ENCODE measurements at places on chromosomes 1 and 21. TPM values are rescaled to one million over a fixed set of nuclear protein-coding genes. Genes with fewer than 3 reads are reported as not detected.
A peak's percentile ranks its signal among the peaks of the same experiment; 100 is the strongest.

The SLC35F3 gene
- not detected for total RNA-seq

GRCh38 chr1:12339396-12339795 lies 109.6 kb downstream of the VPS13D start:
- no peaks in the 10 kb centered on the region for H3K27me3 ChIP-seq
- peaks cover 5% of the 10 kb centered on the region for H3K4me1 ChIP-seq
- H3K4me3 ChIP-seq, result no peak overlapping the region
- no peaks in the 10 kb centered on the region for H3K36me3 ChIP-seq

The CFHR3 gene
- 0.32 TPM for total RNA-seq

- H3K36me3 ChIP-seq, result no peaks in the 10 kb centered on the region
- H3K27me3 ChIP-seq, result no peaks in the 10 kb centered on the region
- no peaks in the 10 kb centered on the region for H3K4me1 ChIP-seq
- DNase-seq, result no peak
- no peak overlapping the region for H3K4me3 ChIP-seq
- H3K27ac ChIP-seq, result no peak overlapping the region
Observed at GRCh38 chr1:198024782-198025181, 107.6 kb downstream of the LHX9 start.

The FOXE3 gene
- not detected for total RNA-seq

- no peak overlapping the region for H3K27ac ChIP-seq
- no peaks in the 10 kb centered on the region for H3K4me1 ChIP-seq
- no peaks in the 10 kb centered on the region for H3K27me3 ChIP-seq
Observed at GRCh38 chr1:197306381-197307062, 38.5 kb downstream of the CRB1 start.

The AIRE gene
- not detected for total RNA-seq

The CYP4X1 gene
- total RNA-seq, result 0.96 TPM

The STYXL2 gene
- 0.41 TPM for total RNA-seq

The PKLR gene
- 5.6 TPM for total RNA-seq

The NR0B2 gene
- 2.7 TPM for total RNA-seq

- H3K4me3 ChIP-seq, result no peak overlapping the region
- H3K36me3 ChIP-seq, result no peaks in the 10 kb centered on the region
- no peak for DNase-seq
- H3K27ac ChIP-seq, result peak overlapping the region; percentile 50
- no peaks in the 10 kb centered on the region for H3K27me3 ChIP-seq
Observed at GRCh38 chr1:207830788-207831187, 78.9 kb downstream of the CD46 start.

- no peaks in the 10 kb centered on the region for H3K4me1 ChIP-seq
- H3K4me3 ChIP-seq, result no peak overlapping the region
- no peak overlapping the region for H3K27ac ChIP-seq
- no peak for DNase-seq
- H3K36me3 ChIP-seq, result no peaks in the 10 kb centered on the region
Observed at GRCh38 chr1:159652506-159652905, 61.9 kb downstream of the CRP start.

DNA sequence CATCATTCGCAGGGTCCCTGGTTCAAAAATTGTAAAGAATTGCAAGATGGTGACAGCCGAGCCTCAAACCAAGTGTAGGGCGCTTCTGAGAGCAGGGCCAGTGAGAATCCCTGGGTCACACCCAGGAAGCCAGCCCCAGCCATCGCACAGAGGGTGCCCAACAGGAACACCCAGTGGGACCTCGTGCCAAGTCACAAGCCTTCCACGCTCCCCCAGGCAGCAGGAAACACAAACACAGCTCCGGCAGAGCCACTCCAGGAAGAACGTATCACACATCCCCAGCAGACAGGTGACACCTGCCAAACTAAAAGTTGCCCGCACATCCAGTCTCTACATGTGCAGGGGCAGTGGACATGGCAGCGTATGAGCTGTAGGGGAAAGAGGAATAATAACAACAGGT lies 20.2 kb downstream of the DHRS3 start:
- H3K36me3 ChIP-seq, result no peaks in the 10 kb centered on the region
- peaks cover 73% of the 10 kb centered on the region for H3K4me1 ChIP-seq
- H3K4me3 ChIP-seq, result no peak overlapping the region
- DNase-seq, result no peak
- H3K27ac ChIP-seq, result peak overlapping the region; percentile 90

The TNFAIP8L2 gene
- total RNA-seq, result 3.4 TPM

DNA sequence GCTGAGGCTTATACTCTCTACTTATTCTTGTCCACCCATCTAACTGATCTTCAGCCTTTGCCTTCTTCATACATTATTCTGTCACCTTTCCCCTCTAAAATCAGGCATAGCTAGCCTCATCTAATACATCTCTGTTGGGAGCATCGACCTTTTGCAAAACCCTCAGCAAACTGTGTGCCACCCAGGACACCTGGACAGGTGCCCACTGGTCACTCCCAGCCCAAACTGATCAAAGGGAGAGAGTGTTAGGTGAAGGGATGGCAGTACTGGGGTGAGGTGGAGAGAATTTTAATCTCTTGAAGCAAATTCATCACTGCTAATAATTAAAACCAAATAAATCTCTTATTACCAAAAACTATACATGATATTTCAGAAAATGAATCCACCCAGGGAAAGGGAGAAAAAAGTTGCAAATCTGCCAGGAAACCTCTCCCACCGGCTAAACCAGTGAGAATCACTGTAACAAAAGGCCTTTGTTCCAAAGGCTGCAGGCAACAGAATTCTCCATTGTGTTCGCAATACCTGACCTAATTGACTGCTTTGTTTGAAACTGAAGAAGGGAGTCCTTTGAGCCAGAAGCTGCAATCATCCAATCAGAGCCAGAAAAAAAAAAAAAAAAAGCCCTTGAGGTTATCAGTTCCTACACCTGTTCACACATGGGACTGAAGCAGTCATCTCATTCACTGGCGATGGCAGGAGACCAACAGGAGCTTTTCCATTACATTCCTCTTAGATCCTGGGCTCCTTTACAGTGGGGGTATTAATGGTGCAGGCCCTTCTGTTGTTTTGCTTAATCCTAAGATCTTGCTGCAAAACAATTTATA lies 172.6 kb downstream of the APP start:
- H3K36me3 ChIP-seq, result no peaks in the 10 kb centered on the region
- no peak overlapping the region for H3K4me3 ChIP-seq

The CAPN9 gene
- 26.3 TPM for total RNA-seq

- no peaks in the 10 kb centered on the region for H3K36me3 ChIP-seq
- H3K27me3 ChIP-seq, result no peaks in the 10 kb centered on the region
- peak overlapping the region; percentile 99 for H3K27ac ChIP-seq
- peaks cover 37% of the 10 kb centered on the region for H3K4me1 ChIP-seq
- DNase-seq, result peak; percentile 45
- H3K4me3 ChIP-seq, result peak overlapping the region; percentile 45
Observed at GRCh38 chr1:231421546-231421970, 529 bp downstream of the EGLN1 start.

DNA sequence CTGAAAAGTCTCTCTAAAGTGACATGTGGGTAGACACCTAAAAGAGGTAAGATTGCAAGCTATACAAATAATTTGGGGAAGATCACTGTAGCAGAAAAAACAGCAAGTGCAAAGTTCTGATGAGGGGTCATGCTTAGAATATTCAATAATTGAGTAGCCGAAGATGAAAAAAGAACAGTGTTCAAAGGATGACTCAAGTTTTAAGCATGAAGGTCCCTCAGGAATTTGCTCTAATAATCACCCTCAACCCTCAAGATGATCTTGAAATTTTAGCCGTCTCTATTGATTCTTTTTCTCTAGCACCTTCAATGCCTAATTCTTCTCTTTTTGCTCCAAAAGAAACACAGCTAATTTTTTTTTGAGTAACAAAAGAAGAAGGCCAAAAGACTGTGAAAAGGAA lies 190.6 kb upstream of the ZNHIT6 start:
- H3K4me1 ChIP-seq, result no peaks in the 10 kb centered on the region
- H3K27me3 ChIP-seq, result no peaks in the 10 kb centered on the region
- no peak overlapping the region for H3K27ac ChIP-seq

DNA sequence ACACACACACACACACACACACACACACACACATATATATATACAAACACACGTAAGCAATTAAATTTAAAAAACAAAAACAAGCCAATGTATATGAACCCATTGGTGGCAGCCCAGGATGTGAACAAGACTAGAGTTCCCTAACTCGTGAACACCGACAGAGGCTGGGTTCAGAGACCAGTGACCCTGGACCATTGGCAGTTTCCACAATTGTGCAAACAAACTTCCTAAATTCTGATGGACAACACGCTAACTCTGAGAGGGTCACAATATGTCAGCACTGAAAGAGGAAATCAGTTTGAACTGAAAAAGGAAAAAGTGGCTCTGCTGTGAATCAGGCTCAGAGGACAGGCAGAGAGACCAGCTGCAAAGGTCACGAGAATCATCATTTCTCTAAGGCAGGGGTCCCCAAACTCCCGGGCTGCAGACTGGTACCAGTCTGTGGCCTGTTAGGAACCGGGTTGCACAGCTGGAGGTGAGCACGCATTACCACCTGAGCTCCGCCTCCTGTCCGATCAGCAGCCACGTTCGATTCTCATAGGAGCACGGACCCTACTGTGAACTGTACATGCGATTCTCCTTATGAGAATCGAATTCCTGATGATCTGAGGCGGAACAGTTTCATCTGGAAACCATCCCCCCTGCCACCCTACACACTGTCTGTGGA lies 50.5 kb upstream of the ERO1B start:
- no peaks in the 10 kb centered on the region for H3K27me3 ChIP-seq
- H3K27ac ChIP-seq, result no peak overlapping the region
- DNase-seq, result no peak
- H3K4me1 ChIP-seq, result no peaks in the 10 kb centered on the region
- no peak overlapping the region for H3K4me3 ChIP-seq
- H3K36me3 ChIP-seq, result no peaks in the 10 kb centered on the region

The MYBPH gene
- total RNA-seq, result not detected

DNA sequence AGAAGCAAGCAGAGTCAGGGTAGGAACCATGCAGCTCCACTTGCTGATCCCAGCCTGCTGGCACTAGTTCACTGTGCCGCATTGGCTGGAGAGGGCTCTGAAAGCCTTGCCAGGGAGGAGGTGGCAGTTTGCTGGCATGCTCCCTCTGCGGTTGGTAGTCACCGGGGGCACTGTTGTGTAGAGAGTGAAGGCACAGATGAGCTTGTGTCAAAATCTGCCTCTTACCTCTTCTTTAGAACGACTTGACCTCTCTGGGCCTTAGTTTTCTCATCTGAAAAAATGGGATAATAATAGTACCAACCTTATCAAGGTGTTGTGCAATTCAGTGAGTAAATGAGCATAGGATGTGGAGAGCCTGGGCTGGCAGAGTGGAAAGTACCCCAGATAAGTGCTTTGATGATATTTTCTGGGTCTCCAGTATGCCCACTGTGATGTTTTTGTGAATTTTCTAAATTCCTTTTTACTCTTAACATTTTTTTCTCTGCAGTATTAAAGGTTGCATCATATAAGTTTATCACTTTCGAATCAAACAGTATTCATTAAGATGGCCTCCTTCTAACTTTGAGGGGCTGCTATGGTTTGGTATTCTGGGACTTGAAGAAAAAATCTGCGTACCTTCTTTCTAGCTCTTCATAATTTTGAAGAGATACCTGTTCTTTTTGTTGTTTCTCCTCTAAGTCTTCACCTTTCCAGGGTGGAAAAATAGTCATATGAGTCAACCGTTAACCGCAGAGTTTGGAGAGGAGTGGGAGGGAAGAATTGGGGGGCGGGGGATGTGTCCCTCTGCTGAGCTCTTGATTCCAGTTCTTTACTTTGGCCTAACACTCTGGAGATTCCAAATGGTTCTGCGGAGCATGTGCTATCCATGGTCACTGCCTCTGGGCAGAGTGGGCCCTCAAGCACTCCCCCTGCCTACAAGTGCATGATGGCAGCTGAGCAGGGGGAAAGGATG lies 26.8 kb downstream of the SZRD1 start:
- no peak for DNase-seq
- H3K4me3 ChIP-seq, result no peak overlapping the region
- H3K27ac ChIP-seq, result no peak overlapping the region
- H3K27me3 ChIP-seq, result no peaks in the 10 kb centered on the region

DNA sequence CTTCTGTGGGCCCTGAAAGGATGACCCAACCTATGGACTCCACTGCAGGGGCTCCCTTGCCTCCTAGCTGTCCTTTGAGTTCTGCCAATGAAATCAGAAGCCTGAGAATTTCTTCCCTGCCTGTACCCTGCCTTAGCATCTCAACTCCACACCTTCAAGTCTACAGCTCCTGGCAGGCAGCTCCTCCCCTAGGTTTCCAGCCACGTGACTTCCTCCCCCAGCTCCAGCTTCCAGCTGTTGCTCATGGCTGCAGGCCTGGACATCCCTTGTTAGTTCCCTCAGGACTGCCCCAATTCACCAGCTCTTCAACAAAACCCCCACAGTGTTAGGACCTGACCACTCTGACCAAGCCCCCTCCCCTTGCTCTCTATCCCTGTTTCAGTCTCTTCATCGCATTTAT lies 2.4 kb downstream of the RCAN1 start:
- H3K4me1 ChIP-seq, result peaks cover 17% of the 10 kb centered on the region
- no peak overlapping the region for H3K27ac ChIP-seq
- no peak for DNase-seq

The TGFB2 gene
- 1.2 TPM for total RNA-seq

DNA sequence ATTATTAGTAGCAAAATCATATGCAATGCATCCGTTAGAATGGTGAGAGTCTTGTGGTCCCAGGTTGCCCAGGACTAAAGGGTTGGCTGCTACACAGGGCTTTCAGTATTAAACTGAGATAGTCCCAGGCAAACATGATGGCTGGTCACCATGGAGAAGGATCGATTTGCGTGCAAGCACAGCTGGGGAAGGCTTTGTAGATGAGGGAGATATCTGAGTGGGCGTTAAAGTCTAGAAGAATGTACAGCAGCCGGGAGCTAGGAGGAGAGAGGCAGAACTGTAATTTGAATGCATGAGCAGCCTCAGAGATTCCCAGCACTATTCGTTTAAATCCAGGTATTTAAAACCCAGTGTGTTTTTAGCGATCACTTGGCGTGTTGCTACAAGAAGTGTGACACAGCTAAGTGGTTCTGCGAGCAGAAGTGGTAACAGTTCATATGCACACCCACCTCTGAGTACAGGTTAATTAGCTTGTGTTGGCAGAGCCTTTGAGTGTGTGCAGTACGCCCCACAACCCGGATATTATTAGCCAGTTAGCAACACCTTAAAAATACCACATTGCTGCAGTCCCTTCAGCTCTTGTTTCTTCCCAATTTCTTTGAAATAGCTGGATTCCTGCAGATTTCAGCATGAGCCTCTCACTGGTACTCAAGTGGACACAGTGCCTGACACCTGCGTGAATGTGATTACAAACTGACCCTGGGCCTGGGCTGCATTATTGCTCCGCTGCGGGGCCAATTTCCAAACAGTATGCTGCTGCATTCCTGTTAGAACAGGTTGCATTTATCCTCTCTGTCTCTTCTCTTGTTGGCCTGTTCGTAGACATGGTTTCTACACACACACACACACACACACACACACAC lies 67.2 kb upstream of the SCAF4 start:
- H3K36me3 ChIP-seq, result no peaks in the 10 kb centered on the region
- H3K4me1 ChIP-seq, result no peaks in the 10 kb centered on the region

DNA sequence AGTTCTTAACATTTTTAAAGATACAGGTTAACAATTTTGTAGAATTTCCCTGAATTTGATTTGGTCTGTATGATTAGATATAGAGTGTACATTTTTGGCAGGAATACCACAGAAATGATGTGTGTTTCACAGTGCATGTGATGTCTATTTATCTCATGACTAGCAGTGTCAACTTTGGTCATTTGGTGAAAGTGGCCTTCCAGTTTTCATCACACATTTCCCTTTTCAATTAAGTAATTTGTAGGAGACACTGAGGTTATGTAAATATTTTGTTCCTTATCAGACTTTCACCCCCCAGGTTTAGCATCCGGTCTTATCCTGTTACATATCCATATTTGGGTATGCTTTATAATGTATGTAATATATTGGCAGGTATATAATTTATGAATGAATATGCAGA lies 41.8 kb downstream of the MAP3K7CL start:
- no peak overlapping the region for H3K27ac ChIP-seq
- no peak for DNase-seq
- H3K4me1 ChIP-seq, result peaks cover 14% of the 10 kb centered on the region
- H3K36me3 ChIP-seq, result no peaks in the 10 kb centered on the region
